LoVo (cell line): ENCODE measurements at places on chromosomes 7 and 10.

GRCh38 chr7:94179466-94179865 lies 175.3 kb upstream of the BET1 start:
- no peak for DNase-seq

DNA sequence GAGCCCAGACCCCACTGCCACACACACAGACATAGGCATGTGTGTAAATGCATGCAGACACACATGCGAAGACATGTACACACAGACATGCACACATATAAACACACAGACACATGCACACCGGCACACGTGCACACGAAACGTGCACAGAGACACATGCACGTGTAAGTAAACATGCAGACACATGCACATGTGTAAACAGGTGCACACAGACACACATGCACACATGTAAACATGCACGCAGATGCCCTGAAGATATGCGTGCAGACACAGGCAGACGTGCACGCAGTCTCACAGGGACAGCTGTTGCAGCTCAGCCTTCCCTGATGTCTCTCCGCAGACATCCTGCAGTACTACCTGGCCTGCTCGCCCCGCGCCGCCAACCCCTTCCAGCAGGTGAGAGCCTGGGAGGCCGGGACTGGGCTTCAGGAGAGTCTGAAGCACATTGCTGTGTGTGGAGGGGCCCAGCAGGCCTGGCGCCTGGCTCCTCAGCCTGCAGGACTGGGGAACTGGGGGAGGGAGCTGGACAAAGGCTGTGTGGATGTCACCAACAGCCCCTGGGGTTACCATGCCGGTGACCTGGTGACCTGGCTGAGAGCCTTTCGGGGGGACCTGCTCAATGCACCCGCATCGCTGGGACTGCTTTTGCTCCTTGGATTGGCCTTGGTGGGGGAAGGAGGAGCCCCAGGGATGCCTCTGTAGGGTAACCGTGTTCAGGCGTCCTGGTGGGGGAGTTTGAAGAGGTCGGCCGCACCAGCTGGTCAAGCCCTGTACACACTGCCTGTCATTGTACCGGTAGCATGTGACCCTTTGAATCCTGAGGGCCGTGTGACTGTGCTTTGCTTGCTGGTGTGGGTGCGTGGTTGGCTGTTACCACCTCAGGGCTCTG lies 20.3 kb downstream of the TTYH3 start:
- no peak for DNase-seq

DNA sequence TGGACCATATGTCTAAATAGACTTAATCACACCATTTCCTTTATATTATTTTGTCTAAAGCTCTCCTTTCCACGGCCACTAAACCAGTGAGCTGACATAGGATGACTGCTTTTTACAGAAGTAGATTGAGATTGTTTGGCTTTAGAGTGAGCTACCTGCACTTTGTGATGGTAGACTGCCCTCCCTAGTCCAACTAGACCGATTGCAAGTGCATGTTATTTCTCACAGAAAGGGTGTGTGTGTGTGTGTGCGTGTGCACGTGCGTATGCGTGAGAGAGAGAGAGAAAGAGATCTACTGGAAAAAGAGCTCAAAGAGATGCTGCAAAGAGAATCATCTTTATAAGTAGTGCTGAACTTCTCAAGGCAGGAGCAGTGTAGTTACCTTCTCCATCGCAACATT lies 60.7 kb downstream of the VCL start:
- DNase-seq: no peak

DNA sequence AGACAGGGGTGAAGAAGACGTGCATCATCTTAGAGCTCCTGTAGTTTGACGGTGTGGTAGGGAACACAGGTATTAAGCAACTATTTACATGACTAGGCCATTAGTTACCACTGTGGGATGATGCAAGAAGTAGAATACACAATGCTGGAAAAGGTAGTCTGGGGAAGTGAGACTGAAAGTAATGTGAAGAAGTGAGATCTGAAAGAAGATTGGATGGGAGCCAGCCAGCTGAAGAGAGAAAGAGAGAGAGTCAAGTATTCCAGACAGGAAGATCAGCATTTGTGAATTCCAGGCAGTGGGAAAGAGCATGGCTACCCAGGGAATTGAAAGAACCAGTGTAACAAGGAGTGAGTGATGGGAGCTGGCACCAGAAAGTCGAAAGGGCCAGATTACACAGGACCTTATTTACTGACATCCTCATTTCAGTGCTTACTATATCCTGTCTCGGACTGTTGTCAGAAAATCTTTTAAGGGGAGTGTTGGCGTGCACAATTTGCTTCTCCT lies 4.0 kb upstream of the CFAP58 start:
- peak; percentile 12 for DNase-seq

- DNase-seq: no peak
These were observed 563 bp downstream of the STAM start for GRCh38 chr10:17644485-17644943.

DNA sequence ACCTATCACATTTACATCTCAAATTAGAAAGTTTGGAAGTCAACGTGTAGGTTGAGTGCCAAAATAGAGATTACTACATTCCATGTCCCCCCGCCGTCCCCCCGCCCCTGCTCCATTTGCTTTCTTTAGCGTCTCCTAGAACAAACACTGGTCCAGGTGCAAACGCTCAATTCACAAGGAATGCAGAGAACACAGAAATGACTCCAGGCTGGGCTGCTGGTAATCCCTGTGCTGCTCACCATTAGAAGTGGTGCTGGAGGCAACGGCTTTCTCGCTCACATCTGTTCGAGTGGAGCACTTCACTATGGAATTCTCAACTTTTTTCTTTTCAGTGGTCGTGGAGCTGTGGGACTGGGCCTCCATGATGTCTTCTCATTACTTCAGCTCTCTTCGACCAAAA lies 14.1 kb downstream of the GLI3 start:
- DNase-seq: no peak

DNA sequence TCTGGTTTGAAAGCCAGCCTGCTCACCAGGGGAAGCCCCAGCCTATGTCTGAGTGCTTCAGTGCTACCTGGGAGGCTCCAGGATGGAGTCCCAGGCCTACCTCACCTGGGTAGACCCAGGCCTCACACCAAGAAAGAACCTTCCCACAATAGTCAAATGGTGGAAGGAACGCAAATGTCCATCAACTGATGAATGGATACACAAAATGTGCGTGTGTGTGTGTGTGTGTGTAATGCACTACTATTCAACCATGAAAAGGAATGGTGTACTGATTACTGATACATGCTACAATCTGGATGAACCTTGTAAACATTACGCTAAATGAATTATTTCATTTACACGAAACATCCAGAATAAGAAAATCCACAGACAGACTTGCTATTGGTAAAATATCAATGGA lies 15.2 kb upstream of the ADRB1 start:
- no peak for DNase-seq

- no peak for DNase-seq
These were observed 2.4 kb downstream of the ADCK2 start for GRCh38 chr7:140674899-140675701.

- no peak for DNase-seq
These were observed 84.0 kb upstream of the PPP1R17 start for GRCh38 chr7:31603046-31603445.

DNA sequence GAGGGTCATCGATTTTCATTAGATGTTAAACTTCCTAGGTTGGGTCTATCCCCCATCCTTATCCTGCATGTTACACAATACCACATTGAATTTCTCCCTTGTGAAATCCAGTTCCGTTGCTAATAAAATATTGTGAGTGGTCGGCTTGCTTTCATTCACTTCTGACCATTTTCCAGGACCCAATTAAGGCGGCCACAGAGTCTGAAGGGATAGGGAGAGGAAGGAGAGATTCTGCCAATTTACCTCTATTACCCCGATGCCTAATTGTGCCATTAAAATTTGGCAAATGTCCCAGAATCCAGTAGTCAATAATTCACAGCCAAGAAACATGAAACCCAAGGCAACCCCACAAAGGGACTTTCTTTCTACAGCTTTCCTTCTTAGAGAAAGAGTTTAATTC lies 129.9 kb downstream of the IPMK start:
- DNase-seq: peak; percentile 7

GRCh38 chr7:92714280-92714679 lies 122.1 kb downstream of the CDK6 start:
- no peak for DNase-seq
